ENCODE measurements at places on chromosomes 1 and 21.

DNA sequence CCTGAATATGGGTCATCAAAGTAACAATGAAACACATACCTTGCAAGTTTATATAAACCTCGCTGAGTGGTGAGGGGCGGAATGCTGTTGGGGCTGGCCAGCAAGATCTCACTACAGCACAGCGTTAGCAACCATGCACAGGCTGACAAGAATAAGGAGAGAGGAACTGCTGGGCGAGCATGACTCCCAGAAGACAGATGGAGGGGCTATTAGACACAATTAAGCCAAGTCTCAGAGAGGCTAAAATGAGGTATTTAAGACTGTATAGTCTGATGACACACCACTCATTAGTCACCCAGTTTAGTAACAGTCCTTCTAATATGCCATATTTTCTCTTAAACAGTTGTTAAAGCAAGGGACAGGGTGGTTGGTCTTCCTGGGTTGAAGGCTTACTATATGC lies 340.2 kb upstream of the NR5A2 start:
- no peak for DNase-seq

DNA sequence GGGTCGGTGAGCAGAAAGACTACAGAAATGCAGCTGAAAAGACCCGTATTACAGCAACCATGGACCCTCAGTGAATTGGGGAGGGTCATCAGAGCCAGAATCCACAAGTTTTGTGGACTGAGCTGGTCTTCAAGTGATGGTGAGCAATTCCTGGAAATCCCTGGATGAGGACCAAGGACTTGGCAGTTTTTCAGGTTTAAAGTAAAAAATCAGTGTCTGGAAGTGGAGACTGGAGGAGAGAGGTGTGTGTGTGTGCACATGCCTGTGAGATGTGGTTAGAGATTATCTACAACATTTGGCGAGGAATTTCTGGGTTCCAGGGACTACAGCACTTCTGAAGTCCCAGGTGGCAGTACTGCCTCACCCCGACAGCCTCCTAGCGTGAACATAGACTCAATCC lies 56.4 kb downstream of the KIRREL1 start:
- no peak for DNase-seq

- DNase-seq, result no peak
Measured at GRCh38 chr1:209029737-209030136, 553.8 kb upstream of the CAMK1G start.

GRCh38 chr1:3772715-3773571 lies at the start of gene SMIM1:
Gene SMIM1, plus strand, starts transcription at chr1:3772749. Its CDS starts 2,625 bp downstream, at chr1:3775374.
- DNase-seq, result no peak

DNA sequence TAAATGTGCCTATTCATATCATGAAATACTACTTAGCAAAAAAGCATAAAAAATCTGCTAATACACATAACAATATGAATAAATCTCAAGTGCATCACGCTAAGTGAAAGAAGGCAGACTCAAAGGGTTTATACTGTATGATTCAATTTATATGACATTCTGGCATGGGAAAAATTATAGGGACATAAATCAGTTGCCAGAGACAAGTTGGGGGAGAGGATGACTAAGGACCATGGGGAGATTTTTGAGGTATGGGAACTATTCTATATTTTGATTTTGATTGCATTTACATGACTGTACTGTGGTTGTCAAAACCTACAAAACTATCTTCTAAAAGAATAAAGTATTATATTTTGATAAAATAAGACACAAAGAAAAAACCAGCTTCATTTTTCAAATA lies 650.3 kb upstream of the NR5A2 start:
- DNase-seq, result no peak

DNA sequence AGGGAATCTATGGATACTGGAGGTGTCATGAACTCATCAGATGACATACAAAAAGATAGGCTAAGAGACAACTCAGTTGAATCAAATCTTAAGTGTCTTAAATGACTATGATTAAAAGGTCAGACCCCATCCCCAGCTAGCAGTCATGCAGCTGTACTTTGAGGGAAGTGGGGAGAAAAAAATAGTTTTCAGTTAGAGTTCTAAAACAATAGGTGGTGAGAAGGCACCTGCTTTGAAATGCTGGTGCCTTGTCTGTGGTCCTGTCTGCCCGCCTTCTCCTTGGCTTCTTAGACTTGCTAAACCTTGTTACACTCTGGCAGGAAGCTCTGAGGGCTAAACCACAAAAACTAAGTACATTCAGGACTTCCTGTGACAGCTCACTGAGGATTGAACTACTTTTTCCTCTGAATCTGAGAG lies 15.3 kb downstream of the CD2 start:
- DNase-seq, result no peak

DNA sequence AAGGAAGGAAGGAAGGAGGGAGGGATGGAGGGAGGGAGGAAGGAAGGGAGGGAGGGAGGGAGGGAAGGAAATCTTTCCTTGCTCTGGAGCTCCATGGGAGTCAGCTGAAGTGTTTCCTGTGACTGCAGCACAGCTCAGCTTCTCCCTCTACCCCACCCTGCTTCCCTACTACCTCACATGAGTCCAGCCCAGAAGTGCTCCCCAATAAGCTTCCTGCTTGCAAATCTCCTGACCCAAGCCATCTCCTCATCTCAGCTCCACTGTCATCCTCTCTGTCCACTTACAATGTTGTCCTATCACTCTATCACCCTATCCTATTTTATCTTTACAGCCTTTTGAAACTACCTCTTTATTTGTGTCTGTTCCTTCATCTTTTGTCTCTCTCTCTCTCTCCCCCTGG lies 52.9 kb upstream of the SSBP3 start:
- no peak for DNase-seq

GRCh38 chr1:27879374-27880082 lies 7.2 kb downstream of the THEMIS2 start:
- no peak for DNase-seq

- DNase-seq, result no peak
Measured at GRCh38 chr1:205975387-205975998, 27.7 kb downstream of the RAB7B start.

GRCh38 chr1:99758073-99758511 lies 8.3 kb downstream of the FRRS1 start:
- no peak for DNase-seq

DNA sequence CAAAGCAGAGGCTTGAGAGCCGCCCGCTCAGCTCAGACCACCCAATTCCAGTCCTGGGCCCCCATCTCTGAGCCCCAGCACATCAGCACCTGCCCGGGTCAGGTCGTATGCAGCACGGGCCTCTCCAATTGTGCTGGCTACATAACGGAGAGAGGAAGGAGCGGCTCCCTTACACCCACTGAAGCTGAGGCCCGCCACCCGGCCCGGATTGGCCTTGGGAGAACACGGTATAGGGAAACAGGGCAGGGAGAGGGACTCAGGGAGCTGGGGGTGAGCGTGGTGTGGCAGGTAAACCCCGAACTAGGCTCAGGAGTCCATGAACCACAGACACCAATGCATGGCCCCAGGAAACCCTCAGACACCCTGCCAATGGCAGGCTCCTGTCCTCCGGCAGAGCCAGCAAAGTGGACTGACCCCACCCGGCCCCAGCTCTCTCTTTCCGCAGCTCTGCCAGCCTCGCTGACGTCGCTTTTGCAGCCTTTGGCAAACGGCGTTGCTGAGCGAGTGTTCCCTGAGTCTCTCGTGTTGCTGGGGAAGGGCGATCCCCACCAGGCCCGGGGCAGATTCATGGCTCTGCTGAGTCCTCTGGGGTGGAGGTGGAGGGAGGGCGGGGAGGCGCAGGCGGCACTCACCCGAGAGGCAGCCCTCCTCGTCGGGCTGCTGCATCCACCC lies 16.5 kb downstream of the MEGF6 start:
- no peak for DNase-seq

- peak; percentile 45 for DNase-seq
Measured at GRCh38 chr1:173478094-173478674, 1.0 kb downstream of the PRDX6 start.

GRCh38 chr1:200006711-200007110 lies 20.8 kb upstream of the NR5A2 start:
- DNase-seq, result no peak

GRCh38 chr1:200365897-200366426 lies 43.9 kb downstream of the ZNF281 start:
- DNase-seq, result no peak

DNA sequence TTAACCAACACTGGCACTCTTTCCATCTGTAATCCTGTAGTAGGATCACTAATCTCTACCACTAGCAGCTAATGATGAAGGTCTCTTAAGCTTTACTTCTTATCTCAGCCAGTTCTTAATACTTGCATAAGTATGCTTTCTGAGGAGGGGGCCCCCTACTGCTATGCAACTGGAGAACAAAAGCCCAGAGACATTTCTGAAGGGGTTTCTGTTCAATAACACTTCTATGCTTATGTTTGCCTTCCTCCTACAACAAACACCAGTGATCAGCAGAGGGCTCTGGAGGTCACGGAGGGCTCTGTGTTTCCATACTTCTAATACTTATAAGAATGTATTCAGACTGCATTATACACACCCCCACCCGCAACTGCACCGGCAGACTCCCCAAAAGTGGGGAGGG lies 215.8 kb downstream of the BARHL2 start:
- DNase-seq, result no peak

DNA sequence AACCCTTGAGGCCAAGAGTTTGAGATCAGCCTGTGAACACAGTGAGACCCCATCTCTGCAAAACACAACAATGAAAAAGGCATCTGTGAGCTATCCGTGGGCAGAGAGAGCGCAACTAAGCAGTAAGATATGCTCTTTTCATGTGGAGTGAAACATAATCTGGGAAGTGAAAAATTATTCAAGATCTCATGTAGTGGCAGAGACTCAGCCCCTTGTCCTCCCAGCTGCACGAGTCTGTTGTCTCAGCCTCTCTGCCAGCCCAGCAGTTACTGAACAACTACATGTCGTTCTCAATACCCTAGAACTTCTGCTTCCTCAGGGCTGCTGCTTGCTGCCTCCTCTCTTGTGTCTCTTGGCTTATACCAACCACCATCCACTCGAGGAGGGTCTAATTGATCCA lies 61.3 kb upstream of the WDR26 start:
- no peak for DNase-seq

DNA sequence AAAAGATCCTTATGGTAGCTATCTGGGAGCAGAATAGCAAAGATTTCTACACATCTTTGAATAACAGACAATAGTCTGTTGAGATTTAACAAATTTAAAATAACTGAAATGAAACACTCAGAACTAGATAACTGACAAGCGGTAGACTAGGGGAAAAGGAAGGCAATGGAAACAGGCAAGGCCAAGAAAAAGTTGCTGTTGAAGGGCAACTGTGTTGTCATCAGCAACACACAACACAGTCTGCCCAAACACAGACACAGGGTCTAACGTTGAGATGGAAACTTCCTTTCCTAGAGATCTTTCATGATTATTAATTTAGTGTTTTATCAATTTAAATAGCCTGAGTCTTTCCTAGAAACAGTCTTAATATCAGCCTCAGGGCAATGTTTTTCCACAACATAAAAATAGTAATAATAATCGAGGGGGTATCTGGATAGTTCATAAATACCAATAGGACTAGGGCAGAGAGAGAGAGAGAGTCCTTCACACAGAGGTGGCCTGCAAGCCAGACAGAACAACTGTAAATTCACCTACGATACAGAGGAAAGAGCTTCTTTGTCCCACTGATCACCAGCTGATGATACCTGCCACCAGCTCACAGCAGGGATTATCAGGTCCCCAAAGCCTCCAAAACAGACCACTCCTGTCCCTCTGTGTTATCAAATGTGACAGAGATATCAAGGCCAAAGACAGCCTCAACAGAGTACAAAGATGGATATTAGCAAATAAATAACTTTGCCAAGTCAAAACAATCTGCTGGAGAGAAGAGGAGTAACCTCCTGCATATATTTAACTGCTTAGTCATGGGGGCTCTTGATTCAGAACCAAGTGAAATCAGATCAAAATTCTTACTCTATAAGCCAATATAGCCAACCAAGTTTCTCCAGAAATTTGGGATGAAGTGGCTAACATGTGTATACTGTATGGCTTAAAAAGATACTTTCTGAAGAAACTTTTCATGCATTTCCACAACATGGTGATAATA lies 245.3 kb downstream of the SLC45A1 start:
- DNase-seq, result no peak

GRCh38 chr21:22278366-22278765 lies 1280.2 kb downstream of the NCAM2 start:
- DNase-seq, result no peak

- DNase-seq, result no peak
Measured at GRCh38 chr1:74766579-74766978, 33.6 kb downstream of the TYW3 start.

- no peak for DNase-seq
Measured at GRCh38 chr1:232059726-232060374, 433.3 kb downstream of the DISC1 start.

- DNase-seq, result no peak
Measured at GRCh38 chr1:52919723-52920483, 1.6 kb downstream of the ECHDC2 start.

GRCh38 chr1:9184749-9185148 lies 49.8 kb upstream of the H6PD start:
- no peak for DNase-seq
